Effector memory CD4-positive, alpha-beta T cell (primary cell): ENCODE measurements at places on chromosomes 6 and 20.

GRCh38 chr20:43755851-43756250, 29.0 kb upstream of the GTSF1L start:
- H3K36me3 ChIP-seq, result no peaks in the 10 kb centered on the region
- H3K27ac ChIP-seq, result no peak overlapping the region
- no peak overlapping the region for H3K4me3 ChIP-seq

DNA sequence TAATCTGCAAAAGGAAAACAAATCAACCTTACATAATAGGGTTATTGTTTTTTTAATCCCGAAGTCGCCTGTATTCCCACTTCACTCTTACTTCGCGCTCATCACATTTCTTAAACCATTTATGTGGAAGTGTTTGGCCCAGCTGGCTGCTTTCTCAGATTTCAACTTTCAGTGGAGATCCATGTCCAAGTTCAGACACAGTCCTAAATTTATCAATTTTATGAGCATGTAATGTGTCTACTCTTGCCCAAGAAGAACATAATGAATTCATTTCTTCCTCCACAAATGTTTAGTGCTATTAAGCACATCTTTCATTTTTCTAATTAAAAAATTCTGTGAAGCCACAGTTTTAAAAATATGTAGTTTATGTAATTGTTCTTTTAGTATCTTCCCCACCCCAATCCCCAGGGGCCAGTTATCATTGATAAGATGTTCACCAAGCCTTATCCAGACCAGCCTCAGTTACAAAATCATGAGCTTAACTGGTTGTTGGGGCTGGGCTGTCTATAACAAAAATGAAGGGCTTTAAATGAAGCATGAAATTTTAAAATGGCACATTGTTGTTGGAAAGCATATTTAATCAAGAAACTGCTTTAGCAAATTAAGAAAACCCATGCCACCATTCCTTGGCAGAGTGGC, 151.7 kb downstream of the UST start:
- H3K4me1 ChIP-seq, result no peaks in the 10 kb centered on the region
- H3K27me3 ChIP-seq, result no peaks in the 10 kb centered on the region
- no peak overlapping the region for H3K4me3 ChIP-seq
- no peaks in the 10 kb centered on the region for H3K36me3 ChIP-seq
- DNase-seq, result no peak

GRCh38 chr6:23213193-23213592, 643.8 kb downstream of the HDGFL1 start:
- H3K4me1 ChIP-seq, result no peaks in the 10 kb centered on the region
- H3K27ac ChIP-seq, result no peak overlapping the region
- no peak overlapping the region for H3K4me3 ChIP-seq
- no peaks in the 10 kb centered on the region for H3K27me3 ChIP-seq
- DNase-seq, result no peak

GRCh38 chr6:5072440-5072839, 12.7 kb upstream of the PPP1R3G start:
- no peaks in the 10 kb centered on the region for H3K27me3 ChIP-seq

DNA sequence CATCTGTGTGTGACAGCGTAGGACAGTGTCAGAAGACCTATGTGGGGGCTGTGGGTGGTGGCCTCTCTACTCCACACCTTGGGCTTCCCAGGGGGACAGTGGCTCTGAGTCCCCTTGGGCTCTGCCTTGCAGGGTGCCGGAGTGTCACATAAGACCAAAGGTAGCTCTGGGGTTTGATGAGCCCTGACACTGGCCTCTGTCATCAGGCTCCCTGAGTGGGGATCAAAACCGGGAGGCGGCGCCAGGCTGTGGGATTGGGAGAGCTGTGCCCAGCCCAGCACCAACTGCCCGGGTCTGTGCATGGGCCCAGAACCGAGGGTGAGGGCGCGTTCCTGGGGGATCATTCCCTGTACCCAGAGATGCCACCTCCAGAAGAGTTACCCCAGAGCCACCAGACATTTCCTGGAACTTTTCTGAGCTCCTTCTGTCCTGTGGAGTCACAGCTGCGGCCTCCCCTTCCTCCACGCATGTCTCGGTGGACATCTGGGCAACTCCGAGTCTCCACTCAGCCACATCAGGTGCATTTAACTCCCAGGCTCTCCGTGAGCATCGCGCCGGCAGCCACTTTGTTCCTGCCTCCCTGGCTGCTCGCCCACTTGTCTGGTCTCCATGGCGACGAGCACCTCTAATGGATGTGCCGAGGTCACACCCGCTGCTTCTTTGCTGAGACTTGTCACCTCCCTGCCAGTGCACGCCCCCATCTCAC, 94.7 kb downstream of the TMEM242 start:
- H3K4me1 ChIP-seq, result peaks cover 17% of the 10 kb centered on the region
- no peak overlapping the region for H3K27ac ChIP-seq
- no peaks in the 10 kb centered on the region for H3K27me3 ChIP-seq

GRCh38 chr6:163354761-163355425, 59.6 kb upstream of the QKI start:
- no peaks in the 10 kb centered on the region for H3K36me3 ChIP-seq
- H3K27ac ChIP-seq, result no peak overlapping the region
- H3K27me3 ChIP-seq, result no peaks in the 10 kb centered on the region
- no peaks in the 10 kb centered on the region for H3K4me1 ChIP-seq

GRCh38 chr6:163053667-163054344, 326.0 kb downstream of the PACRG start:
- no peak overlapping the region for H3K4me3 ChIP-seq
- DNase-seq, result no peak
- H3K36me3 ChIP-seq, result no peaks in the 10 kb centered on the region

GRCh38 chr6:120700001-120700400, 634.3 kb downstream of the TBC1D32 start:
- H3K27me3 ChIP-seq, result no peaks in the 10 kb centered on the region
- H3K4me3 ChIP-seq, result no peak overlapping the region
- H3K27ac ChIP-seq, result no peak overlapping the region
- no peak for DNase-seq

GRCh38 chr6:47061309-47062300, 19.5 kb upstream of the ADGRF1 start:
- H3K4me3 ChIP-seq, result no peak overlapping the region
- H3K27ac ChIP-seq, result no peak overlapping the region
- DNase-seq, result no peak
- H3K27me3 ChIP-seq, result no peaks in the 10 kb centered on the region
- H3K4me1 ChIP-seq, result no peaks in the 10 kb centered on the region
- H3K36me3 ChIP-seq, result no peaks in the 10 kb centered on the region

DNA sequence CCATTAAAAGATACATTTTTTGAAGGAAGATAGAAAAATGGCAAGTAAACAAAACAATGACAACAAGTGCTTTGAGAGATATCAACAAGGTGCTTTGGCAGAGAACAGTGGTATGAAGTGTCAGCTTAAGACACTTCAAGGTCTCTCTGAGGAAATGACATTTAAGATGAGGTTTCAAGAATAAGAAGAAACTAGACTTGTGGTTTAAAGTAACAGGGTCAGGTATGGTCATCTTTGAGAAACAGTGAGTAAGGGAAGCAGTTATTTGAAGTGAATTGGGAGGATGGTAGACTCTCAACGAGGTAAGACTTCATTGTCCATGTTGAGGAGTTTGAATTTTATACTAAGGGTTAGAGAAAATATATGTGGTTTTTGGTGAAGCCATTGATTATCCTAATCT, 77.8 kb downstream of the SYCP2L start:
- H3K36me3 ChIP-seq, result no peaks in the 10 kb centered on the region
- no peak overlapping the region for H3K27ac ChIP-seq
- H3K4me3 ChIP-seq, result no peak overlapping the region
- H3K27me3 ChIP-seq, result no peaks in the 10 kb centered on the region
- DNase-seq, result no peak

DNA sequence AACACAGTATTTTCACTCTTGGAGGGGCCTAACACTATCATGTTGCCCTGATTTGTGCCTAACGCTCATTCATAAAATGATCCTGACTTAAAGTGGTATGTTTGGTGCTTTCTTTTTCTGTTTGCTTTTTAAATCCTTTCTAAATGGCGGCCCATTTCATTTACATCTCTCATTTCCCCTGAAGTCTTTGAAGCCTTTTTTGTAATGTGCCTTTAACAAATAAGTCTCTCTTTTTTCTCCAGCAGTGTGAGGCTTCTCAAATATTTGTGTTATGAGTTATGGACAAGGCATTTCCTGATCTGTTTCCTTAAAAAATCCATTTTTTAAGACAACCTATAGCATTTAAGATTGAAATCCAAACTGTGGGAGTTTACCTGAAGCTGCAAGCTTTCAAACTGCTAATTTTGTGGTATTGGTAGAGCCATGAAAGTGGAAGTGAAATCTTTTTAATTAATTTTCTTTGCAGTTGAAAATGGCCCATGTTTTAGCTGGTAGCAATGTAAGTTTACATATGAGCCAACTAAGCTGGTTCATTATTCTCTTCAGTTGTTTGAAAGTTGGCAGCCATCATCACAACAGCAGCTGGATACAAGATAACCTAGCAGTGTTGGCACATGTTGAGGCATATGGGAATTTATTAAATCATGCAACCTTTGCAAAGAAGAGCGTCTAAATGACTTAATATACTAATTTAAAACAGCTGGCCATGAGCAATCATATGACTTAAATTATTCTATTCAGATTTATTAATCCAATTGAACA, 469.7 kb downstream of the CDKAL1 start:
- H3K27ac ChIP-seq, result no peak overlapping the region
- H3K4me1 ChIP-seq, result no peaks in the 10 kb centered on the region
- DNase-seq, result no peak
- no peak overlapping the region for H3K4me3 ChIP-seq

- H3K4me3 ChIP-seq, result no peak overlapping the region
- no peak overlapping the region for H3K27ac ChIP-seq
- no peak for DNase-seq
- H3K36me3 ChIP-seq, result no peaks in the 10 kb centered on the region
These were observed 7.6 kb downstream of the PRND start for GRCh38 chr20:4729265-4729664.

- H3K27me3 ChIP-seq, result no peaks in the 10 kb centered on the region
- H3K4me1 ChIP-seq, result no peaks in the 10 kb centered on the region
- H3K4me3 ChIP-seq, result no peak overlapping the region
These were observed 157.5 kb downstream of the GRM4 start for GRCh38 chr6:33988121-33989015.

GRCh38 chr20:24364482-24364881, 104.9 kb upstream of the SYNDIG1 start:
- no peak overlapping the region for H3K27ac ChIP-seq
- no peaks in the 10 kb centered on the region for H3K36me3 ChIP-seq
- H3K4me3 ChIP-seq, result no peak overlapping the region

- H3K4me3 ChIP-seq, result no peak overlapping the region
- H3K4me1 ChIP-seq, result no peaks in the 10 kb centered on the region
- DNase-seq, result no peak
- H3K36me3 ChIP-seq, result no peaks in the 10 kb centered on the region
These were observed 285.1 kb downstream of the CENPW start for GRCh38 chr6:126625019-126625418.

GRCh38 chr20:401682-402495, 6.2 kb upstream of the RBCK1 start:
- no peak overlapping the region for H3K27ac ChIP-seq
- no peak for DNase-seq
- H3K27me3 ChIP-seq, result no peaks in the 10 kb centered on the region
- peaks cover 3% of the 10 kb centered on the region for H3K4me1 ChIP-seq
- H3K36me3 ChIP-seq, result peaks cover 10% of the 10 kb centered on the region
- no peak overlapping the region for H3K4me3 ChIP-seq

DNA sequence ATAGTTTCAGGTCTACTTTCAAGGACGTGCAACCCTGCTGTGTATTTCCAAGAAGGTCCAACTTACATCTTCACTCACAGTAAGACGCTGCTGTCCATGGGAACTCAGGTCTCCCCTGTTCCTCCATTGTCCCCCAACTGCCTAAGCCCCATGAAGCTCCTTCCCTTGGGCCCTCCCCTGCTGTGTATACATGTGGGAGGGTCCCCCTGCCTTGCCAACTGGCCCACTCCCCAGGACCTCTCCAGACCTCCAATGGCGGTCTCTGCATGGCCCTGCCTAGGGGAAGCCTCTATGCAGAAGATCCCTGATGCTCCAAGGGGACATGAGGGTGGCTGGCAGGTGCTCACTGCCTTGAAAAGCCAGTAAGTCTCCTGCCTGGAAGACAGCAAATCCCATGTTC, 186.7 kb upstream of the CST7 start:
- H3K36me3 ChIP-seq, result no peaks in the 10 kb centered on the region
- no peaks in the 10 kb centered on the region for H3K27me3 ChIP-seq
- H3K4me1 ChIP-seq, result no peaks in the 10 kb centered on the region
- no peak for DNase-seq
- H3K4me3 ChIP-seq, result no peak overlapping the region

- DNase-seq, result peak; percentile 36
- no peaks in the 10 kb centered on the region for H3K4me1 ChIP-seq
- no peaks in the 10 kb centered on the region for H3K27me3 ChIP-seq
- H3K4me3 ChIP-seq, result no peak overlapping the region
- H3K36me3 ChIP-seq, result no peaks in the 10 kb centered on the region
- no peak overlapping the region for H3K27ac ChIP-seq
These were observed 9.9 kb downstream of the CYP21A2 start for GRCh38 chr6:32047855-32048766.

DNA sequence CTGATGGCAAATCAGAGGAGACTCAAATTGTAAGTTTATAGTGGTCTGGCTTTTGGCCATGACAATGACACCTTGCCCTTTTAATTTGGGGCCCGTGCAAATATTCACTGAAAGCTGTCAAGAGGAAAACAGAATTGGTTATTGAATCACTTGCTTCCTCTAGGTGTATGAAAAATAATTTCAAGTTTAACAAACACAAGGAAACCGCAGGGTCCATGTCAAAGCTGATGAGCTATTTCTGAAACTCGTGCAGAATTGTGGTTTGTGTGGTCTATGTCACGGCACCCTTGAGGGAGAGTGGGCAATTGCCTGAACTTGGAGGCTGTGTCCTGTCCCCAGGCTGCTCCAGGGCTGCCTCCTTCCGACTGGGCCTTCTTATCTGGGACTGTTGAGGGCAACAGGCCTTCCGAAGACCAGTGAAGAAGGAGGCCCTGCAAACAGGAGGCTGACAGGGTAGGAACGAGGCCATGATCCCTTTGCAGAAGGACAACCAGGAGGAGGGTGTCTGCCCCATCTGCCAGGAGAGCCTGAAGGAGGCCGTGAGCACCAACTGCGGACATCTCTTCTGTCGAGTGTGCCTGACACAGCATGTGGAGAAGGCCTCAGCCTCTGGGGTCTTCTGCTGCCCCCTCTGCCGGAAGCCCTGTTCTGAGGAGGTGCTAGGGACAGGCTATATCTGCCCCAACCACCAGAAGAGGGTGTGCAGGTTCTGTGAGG, 788 bp downstream of the TRIM40 start:
- H3K4me3 ChIP-seq, result no peak overlapping the region
- no peaks in the 10 kb centered on the region for H3K4me1 ChIP-seq
- peaks cover 4% of the 10 kb centered on the region for H3K27me3 ChIP-seq

- no peak for DNase-seq
- H3K27ac ChIP-seq, result no peak overlapping the region
- no peaks in the 10 kb centered on the region for H3K36me3 ChIP-seq
- H3K27me3 ChIP-seq, result no peaks in the 10 kb centered on the region
- no peaks in the 10 kb centered on the region for H3K4me1 ChIP-seq
These were observed 281.5 kb downstream of the TSHZ2 start for GRCh38 chr20:53253668-53254067.

GRCh38 chr6:130105996-130106704, 87.8 kb downstream of the L3MBTL3 start:
- H3K4me1 ChIP-seq, result no peaks in the 10 kb centered on the region
- no peaks in the 10 kb centered on the region for H3K27me3 ChIP-seq
- no peak overlapping the region for H3K4me3 ChIP-seq
- no peak overlapping the region for H3K27ac ChIP-seq
- H3K36me3 ChIP-seq, result peaks cover 6% of the 10 kb centered on the region

GRCh38 chr6:16045238-16045637, 83.6 kb upstream of the MYLIP start:
- H3K4me3 ChIP-seq, result no peak overlapping the region
- DNase-seq, result no peak
- H3K27me3 ChIP-seq, result no peaks in the 10 kb centered on the region
- no peaks in the 10 kb centered on the region for H3K4me1 ChIP-seq
- no peaks in the 10 kb centered on the region for H3K36me3 ChIP-seq
